Activated T-cell treated with anti-CD3 and anti-CD28 coated beads, Interleukin-2, amount 50 U/mL, for 24 hours (primary cell): ENCODE measurements at places on chromosomes 16 and 17.

DNA sequence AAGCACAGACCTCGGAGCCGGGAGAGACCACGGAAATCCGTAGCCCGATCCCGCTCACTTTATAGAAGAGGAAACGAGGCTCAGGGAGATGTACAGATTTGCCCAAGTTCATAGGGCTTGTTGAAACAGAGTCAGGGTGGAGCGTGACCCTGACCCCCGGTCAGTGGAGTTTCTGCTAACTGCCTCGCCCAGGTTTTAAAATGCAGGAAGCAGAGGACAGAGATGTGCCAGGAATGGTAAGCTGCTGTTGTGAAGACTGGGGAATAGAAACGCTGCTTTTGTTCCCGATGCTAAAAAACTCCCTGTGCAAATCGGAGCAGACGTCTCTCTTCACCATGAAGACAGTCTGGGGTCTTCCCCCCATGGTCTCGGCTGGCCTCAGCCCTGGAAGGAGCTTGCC is 403.0 kb downstream of the SEC14L1 start:
- no peak for DNase-seq

DNA sequence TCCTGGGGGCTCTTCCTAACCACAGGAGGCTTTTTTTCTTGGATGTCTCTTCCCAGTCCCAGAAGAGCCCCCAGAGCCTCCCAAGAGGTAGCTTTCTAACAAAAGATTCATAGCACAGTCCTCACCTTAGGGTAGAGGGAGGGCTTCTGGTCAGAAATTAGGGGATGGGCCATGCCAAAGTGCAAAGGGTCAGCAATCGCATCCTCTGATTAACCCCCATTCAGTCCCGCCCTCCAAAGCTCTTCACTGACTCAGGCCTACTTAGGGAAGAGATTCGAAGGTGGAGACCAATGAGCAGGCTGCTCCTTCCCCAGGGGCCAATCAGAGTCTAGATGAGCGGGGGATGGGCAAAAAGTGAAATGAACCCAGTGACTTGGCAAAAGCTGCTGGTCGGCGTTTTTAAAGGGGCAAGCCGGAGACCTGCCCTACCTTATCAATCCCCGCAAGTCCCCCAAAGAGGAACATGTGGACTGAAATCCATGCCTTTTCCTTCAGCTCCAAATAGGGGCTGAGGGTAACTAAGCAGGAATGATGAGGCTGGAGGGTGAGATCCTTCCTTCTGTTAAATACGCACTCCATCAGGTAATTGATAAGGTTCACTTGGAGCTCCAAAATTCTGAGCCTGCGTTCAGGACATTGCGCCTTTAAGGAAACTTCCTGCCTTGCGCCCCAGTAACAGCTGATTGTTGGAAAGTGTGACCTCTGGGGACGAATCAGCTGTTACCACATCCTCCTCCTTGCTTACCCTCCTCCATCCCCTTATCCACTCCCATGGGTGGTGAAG is 6.9 kb upstream of the TLCD2 start:
- DNase-seq = peak; percentile 82

DNA sequence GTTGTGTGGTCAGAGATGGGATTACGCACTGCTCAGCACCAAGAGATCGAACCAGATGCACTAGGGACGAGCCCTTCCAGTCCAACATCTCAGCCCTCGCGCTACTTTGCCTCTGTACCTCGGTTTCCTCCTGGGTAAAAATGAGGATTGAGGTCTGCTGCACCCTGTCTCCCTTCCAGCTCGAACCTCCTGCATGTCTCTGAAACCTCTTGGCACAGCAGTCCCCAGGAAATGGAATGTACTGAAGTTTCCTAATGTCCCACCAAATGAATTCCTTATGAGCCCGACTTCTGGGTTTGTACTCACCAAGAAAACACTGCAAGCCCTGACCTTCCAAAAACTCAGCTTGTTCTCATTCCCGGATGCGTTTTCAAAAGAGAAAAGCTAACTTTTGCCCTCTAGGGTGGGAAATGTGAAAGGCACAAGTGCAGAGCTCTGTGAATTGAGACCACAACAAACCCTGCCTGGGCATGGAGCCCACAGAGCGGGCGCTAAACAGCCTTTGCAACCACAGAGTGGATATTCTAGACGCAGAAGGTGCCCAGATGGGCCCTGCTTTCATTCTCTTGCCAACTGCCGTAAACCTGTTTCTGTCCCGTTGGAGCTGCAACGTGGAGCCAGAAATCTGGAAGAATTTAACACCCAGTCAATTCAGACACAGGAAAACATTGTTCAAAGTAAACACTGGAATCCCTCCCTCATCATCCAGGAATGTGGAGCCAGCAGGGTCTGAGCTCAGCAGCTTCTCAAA is 10.3 kb downstream of the CDRT4 start:
- DNase-seq = no peak

DNA sequence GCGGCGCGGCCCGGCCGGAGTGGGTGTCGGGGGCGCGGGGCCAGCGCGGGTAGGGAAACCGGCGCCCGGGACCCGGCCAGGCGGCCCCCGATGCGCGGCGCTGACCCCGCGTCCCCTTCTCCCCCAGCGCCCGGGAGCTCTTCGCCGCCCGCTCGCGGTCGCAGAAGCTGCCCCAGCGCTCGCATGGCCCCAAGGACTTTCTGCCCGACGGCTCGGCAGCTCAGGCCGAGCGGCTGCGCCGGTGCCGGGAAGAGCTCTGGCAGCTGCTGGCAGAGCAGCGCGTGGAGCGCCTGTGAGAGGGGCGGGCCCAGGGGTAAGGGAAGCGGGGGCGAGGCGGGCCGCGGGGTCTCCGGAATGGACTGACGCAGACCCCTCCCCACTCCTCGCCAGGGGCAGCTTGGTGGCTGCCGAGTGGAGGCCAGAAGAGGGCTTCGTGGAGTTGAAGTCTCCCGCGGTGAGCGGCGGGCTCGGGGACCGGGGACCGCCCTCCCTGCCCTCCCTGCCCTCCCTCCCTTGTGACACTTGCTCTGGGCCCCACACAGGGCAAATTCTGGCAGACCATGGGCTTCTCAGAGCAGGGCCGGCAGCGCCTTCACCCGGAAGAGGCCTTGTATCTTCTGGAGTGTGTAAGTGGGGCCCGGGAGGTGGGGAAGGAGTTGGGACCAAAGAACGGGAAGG is 430 bp downstream of the TSEN54 start:
- DNase-seq = peak; percentile 75

DNA sequence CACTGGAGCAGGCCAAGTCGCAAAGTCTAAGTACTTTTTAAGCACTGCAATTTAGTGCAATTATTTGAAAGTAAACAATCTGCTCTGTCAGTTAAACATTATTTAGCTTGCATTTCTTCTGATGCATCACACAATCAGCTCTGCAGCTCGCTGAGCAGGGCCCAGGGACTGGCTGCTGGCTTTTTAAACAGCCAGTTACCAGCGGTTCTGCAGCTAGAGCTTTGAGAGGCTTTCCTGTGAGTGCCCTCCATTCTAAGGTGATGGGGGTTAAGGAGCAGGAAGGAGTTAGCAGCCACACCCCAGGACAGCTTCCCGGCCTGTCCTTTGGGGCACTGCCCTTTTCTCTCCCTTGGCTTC is 154.3 kb downstream of the SALL1 start:
- DNase-seq = no peak

GRCh38 chr17:37109731-37110710 is 161.3 kb downstream of the AATF start:
- no peak for DNase-seq

- DNase-seq = no peak
Observed at GRCh38 chr16:52552643-52553042, 5.7 kb upstream of the TOX3 start.

GRCh38 chr17:47986520-47986919 is 15.6 kb downstream of the CDK5RAP3 start:
- DNase-seq = no peak

- no peak for DNase-seq
Observed at GRCh38 chr16:54720259-54720658, 210.4 kb upstream of the IRX5 start.
